ENCODE measurements at places on chromosomes 5 and 9. TPM values are rescaled to one million over a fixed set of nuclear protein-coding genes. Genes with fewer than 3 reads are reported as not detected.

Gene PLPPR1
- total RNA-seq = not detected

Gene PCDHGA2
- total RNA-seq = not detected

Gene SUSD1
- total RNA-seq = 21.2 TPM

Gene GPR21
- 1.2 TPM for total RNA-seq

Gene CCNO
- 0.26 TPM for total RNA-seq

Gene PCDHGA6
- total RNA-seq = 0.16 TPM

Gene SCGB3A2
- not detected for total RNA-seq

Gene ADGRD2
- total RNA-seq = not detected

Gene CETN3
- total RNA-seq = 28.0 TPM

Gene RNF224
- total RNA-seq = not detected

Gene MSANTD3
- total RNA-seq = 20.5 TPM

GRCh38 chr9:136023410-136024225, 62.4 kb upstream of the UBAC1 start:
- no peak overlapping the region for H3K4me3 ChIP-seq
- H3K4me1 ChIP-seq = peaks cover 7% of the 10 kb centered on the region
- no peak for DNase-seq
- peaks cover 5% of the 10 kb centered on the region for H3K36me3 ChIP-seq
- no peaks in the 10 kb centered on the region for H3K27me3 ChIP-seq
- no peak overlapping the region for H3K27ac ChIP-seq

- DNase-seq = no peak
- H3K4me3 ChIP-seq = no peak overlapping the region
- no peak overlapping the region for H3K27ac ChIP-seq
- peaks cover 10% of the 10 kb centered on the region for H3K4me1 ChIP-seq
Observed at GRCh38 chr5:107466233-107466769, 204.4 kb downstream of the EFNA5 start.

GRCh38 chr5:132760049-132760420, 12.8 kb downstream of the CCNI2 start:
- H3K4me1 ChIP-seq = peaks cover 4% of the 10 kb centered on the region
- H3K4me3 ChIP-seq = no peak overlapping the region
- no peak for DNase-seq

- H3K27me3 ChIP-seq = peaks cover 34% of the 10 kb centered on the region
- DNase-seq = peak; percentile 89
- H3K27ac ChIP-seq = no peak within 1 kb of the TSS
- H3K36me3 ChIP-seq = no peaks in the 10 kb centered on the region
- H3K4me3 ChIP-seq = peak within 1 kb of the TSS; percentile 76
- H3K4me1 ChIP-seq = peaks cover 20% of the 10 kb centered on the region
Observed at GRCh38 chr9:32384364-32385151, at the start of gene ACO1. Gene ACO1, plus strand, starts transcription at chr9:32384643. Its CDS starts 20,864 bp downstream, at chr9:32405507.

DNA sequence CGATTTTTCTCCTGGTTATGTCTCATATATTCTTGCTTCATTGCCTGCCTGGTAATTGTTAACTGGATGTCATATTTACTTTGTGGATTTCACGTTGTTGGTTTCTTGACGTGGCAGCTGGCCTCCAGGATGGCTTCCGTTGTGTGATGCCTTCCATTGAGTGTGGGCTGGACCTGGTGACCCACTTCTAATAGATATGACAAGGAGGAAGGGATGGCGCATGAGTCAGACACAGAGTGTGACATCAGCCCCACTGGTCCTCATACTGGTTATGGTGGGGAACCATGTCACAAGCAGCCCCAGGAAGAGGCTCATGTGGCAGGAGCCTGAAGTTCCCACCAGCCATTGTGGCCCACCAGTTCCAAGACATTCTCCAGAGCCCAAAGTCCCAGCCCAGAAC, 6.4 kb upstream of the PAEP start:
- H3K4me1 ChIP-seq = no peaks in the 10 kb centered on the region
- no peak overlapping the region for H3K4me3 ChIP-seq
- no peak overlapping the region for H3K27ac ChIP-seq
- H3K36me3 ChIP-seq = no peaks in the 10 kb centered on the region
- no peak for DNase-seq

- H3K27ac ChIP-seq = peak overlapping the region; percentile 96
- H3K4me3 ChIP-seq = peak overlapping the region; percentile 63
- peaks cover 91% of the 10 kb centered on the region for H3K4me1 ChIP-seq
- no peaks in the 10 kb centered on the region for H3K27me3 ChIP-seq
- DNase-seq = peak; percentile 82
- peaks cover 26% of the 10 kb centered on the region for H3K36me3 ChIP-seq
Observed at GRCh38 chr9:131732636-131733289, 7.1 kb downstream of the RAPGEF1 start.

- H3K4me3 ChIP-seq = no peak overlapping the region
- no peaks in the 10 kb centered on the region for H3K4me1 ChIP-seq
- peaks cover 33% of the 10 kb centered on the region for H3K36me3 ChIP-seq
- no peak overlapping the region for H3K27ac ChIP-seq
- no peak for DNase-seq
Observed at GRCh38 chr5:109354761-109355160, 55.0 kb downstream of the PJA2 start.

GRCh38 chr9:3848445-3849114, 322.8 kb upstream of the RFX3 start:
- H3K4me1 ChIP-seq = no peaks in the 10 kb centered on the region
- H3K27me3 ChIP-seq = no peaks in the 10 kb centered on the region
- H3K4me3 ChIP-seq = no peak overlapping the region
- DNase-seq = no peak
- H3K27ac ChIP-seq = no peak overlapping the region

- H3K4me1 ChIP-seq = peaks cover 6% of the 10 kb centered on the region
- peaks cover 35% of the 10 kb centered on the region for H3K27me3 ChIP-seq
- H3K4me3 ChIP-seq = no peak overlapping the region
- H3K27ac ChIP-seq = no peak overlapping the region
- DNase-seq = no peak
- H3K36me3 ChIP-seq = no peaks in the 10 kb centered on the region
Observed at GRCh38 chr9:137293482-137294090, 8.5 kb downstream of the NRARP start.

- H3K36me3 ChIP-seq = peaks cover 1% of the 10 kb centered on the region
- H3K4me1 ChIP-seq = no peaks in the 10 kb centered on the region
- no peak overlapping the region for H3K4me3 ChIP-seq
- no peak overlapping the region for H3K27ac ChIP-seq
- no peaks in the 10 kb centered on the region for H3K27me3 ChIP-seq
- no peak for DNase-seq
Observed at GRCh38 chr5:71663191-71663969, 55.7 kb upstream of the CARTPT start.

GRCh38 chr9:581673-582497, 259.6 kb upstream of the DMRT1 start:
- H3K27me3 ChIP-seq = peaks cover 5% of the 10 kb centered on the region
- no peak for DNase-seq
- no peaks in the 10 kb centered on the region for H3K4me1 ChIP-seq
- no peak overlapping the region for H3K27ac ChIP-seq

- no peak overlapping the region for H3K4me3 ChIP-seq
- H3K27me3 ChIP-seq = peaks cover 8% of the 10 kb centered on the region
- no peak overlapping the region for H3K27ac ChIP-seq
- H3K36me3 ChIP-seq = no peaks in the 10 kb centered on the region
- peaks cover 2% of the 10 kb centered on the region for H3K4me1 ChIP-seq
Observed at GRCh38 chr5:127428276-127428675, 89.2 kb upstream of the PRRC1 start.

DNA sequence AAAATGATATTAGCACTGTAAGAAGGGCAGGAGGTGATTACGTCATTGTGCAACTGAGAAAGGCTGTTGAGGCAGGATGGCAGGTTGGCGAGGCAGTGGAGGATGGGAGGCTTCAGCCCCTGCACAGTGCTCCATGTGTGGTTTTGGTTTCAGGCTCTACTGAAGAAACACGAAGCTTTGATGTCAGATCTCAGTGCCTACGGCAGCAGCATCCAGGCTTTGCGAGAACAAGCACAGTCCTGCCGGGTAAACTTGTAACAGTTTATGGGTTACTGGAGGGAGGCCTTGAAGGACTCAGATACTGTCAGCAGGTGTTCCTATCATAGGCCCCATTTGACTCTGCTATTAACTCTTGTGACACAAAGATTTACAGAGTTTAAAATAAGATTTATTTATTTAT, 35.1 kb downstream of the SPTAN1 start:
- no peak overlapping the region for H3K4me3 ChIP-seq
- peaks cover 69% of the 10 kb centered on the region for H3K36me3 ChIP-seq
- no peaks in the 10 kb centered on the region for H3K27me3 ChIP-seq
- peaks cover 12% of the 10 kb centered on the region for H3K4me1 ChIP-seq
- peak overlapping the region; percentile 68 for H3K27ac ChIP-seq

DNA sequence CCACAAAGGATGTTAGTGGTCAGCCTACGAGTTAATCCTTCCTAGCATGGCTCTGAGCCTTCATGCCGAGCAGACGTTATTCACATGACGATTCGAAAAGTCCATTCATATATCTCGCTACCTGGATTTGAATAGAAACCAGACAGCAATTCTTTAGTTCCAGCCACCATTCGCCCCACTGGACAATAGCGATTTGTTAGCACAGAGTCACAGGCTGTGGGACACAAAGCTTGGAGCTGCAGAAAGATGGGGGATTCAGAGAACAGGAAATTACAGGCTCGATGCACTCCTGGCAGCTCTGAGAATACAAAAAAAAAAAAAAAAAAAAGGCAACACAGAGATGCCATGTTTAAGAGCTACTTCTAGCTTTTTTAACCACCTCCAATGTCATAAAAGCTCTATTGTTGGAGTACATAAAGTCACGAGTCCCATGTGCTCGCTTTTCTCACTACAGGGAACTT, 110.7 kb downstream of the NR6A1 start:
- peaks cover 14% of the 10 kb centered on the region for H3K4me1 ChIP-seq
- H3K27me3 ChIP-seq = peaks cover 60% of the 10 kb centered on the region
- peak overlapping the region; percentile 63 for H3K4me3 ChIP-seq
- peaks cover 1% of the 10 kb centered on the region for H3K36me3 ChIP-seq
- DNase-seq = no peak

GRCh38 chr5:66713998-66714397, 117.8 kb downstream of the MAST4 start:
- peak; percentile 52 for DNase-seq
- H3K36me3 ChIP-seq = peaks cover 1% of the 10 kb centered on the region
- no peak overlapping the region for H3K27ac ChIP-seq
- H3K4me3 ChIP-seq = no peak overlapping the region
- peaks cover 21% of the 10 kb centered on the region for H3K27me3 ChIP-seq

DNA sequence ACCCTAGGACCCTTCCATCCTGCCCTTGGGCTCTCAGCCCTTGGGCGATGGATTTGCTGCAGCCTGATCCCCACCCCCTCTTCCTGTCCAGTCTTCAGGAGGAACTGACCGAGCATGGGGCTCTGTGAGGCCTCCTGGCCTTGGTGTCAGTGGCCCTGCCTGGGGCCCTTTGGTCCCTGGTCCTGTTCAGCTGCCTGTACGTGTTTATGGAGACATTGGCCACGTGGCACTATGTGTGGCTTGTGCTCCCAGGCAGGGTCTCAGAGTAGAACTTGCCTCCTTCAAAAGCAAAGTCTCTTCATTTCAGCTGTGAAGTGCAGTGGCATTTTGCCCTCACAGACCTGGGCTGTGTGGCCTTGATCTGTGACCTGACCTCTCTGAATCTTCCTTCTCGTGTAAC, 11.1 kb downstream of the FCN2 start:
- no peaks in the 10 kb centered on the region for H3K4me1 ChIP-seq
- H3K27me3 ChIP-seq = peaks cover 2% of the 10 kb centered on the region
- H3K4me3 ChIP-seq = no peak overlapping the region
- no peak overlapping the region for H3K27ac ChIP-seq
- no peaks in the 10 kb centered on the region for H3K36me3 ChIP-seq

DNA sequence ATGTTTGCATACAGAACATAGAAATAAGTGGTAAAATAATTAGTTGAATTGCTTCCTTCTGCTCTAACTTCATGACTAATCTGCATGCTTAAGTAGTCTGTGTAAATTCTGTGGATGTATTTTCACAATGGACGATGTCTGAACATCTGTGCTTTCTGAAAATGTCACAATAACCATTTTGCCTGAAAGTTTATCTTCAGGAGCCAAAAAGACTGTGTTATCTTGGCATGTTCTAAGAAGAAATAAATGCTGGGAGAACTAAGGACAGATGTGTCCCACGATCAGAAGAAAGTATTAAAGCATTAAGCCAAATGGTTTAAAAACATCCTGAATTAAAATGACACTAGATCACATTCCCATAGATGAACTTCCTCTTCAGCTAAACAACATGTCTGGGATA, 397.6 kb downstream of the SPOCK1 start:
- no peaks in the 10 kb centered on the region for H3K4me1 ChIP-seq
- no peak overlapping the region for H3K27ac ChIP-seq
- no peaks in the 10 kb centered on the region for H3K36me3 ChIP-seq

Measured in activated CD8-positive, alpha-beta memory T cell treated with anti-CD3 and anti-CD28 coated beads, Interleukin-2, amount 10 ng/mL, durations not matched to agents 7 days and 5 days (primary cell).